ENCODE measurements at places on chromosomes 3 and 15. TPM values are rescaled to one million over a fixed set of nuclear protein-coding genes. Genes with fewer than 3 reads are reported as not detected.

- peak; percentile 48 for DNase-seq
Observed at GRCh38 chr3:72485641-72486040, 362.6 kb downstream of the SHQ1 start.

DNA sequence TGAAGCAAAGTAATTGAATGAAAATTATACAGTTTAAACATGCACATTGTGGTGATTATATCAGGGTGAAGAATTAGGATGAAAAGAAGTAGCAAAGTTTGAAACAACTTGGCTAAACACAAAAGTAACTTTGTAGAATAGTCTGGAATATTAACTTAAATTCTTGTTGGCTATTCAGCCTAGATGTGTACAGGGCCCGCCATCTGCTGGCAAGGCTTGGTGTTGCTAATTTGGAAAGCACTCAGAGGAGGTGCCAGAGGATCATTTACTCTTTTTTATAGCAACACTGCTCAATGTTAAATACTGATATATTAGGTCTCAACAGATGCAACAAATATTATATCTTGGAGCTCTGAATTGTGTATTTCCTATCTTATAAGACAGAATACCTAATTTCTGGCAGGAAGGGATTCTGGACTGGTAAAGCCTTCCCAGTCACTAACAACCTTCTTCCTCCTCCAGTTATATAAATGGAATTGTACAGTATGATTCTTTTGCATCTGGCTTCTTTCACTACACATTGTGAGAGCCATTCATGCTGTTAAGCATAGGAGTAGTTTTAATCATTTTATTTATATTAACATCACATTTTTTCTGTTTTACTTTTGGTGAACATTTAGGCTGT, 36.1 kb downstream of the TTC23 start:
- DNase-seq: peak; percentile 81

GRCh38 chr3:112086076-112086854, at the start of gene C3orf52:
Gene C3orf52, plus strand, starts transcription at chr3:112086389. Its CDS starts 19 bp downstream, at chr3:112086408.
- DNase-seq: peak; percentile 66

DNA sequence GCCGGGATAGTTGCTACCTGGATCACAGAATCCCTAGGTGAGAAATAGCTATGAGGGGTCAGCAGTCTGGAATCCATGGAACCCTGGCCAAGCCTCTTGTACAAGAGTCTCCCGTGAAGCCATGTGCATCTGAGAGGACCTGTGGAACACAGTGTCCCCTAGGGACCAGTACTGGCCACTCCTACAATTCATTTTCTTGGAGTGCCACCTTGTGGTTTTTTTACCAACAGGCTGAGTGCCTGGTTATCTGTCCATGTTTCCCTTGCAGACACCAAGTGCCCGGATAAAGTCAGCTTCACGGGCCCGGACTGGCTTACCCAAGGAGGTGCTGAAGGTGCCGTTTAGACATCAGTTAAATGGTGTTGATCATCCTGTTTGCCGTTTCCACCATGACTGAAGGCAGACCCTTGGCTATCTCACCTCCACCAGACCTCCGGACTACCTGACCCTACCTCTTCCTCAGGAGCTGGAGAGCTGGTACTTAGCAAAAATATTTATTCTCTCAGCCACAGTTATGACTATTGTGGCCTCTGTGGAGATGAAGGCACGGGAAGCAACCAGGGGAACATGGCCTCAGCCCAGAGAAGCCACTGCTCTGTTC, 93.9 kb downstream of the RBPMS2 start:
- DNase-seq: no peak

SCN11A gene
- polyA plus RNA-seq: 3.9 TPM

DNA sequence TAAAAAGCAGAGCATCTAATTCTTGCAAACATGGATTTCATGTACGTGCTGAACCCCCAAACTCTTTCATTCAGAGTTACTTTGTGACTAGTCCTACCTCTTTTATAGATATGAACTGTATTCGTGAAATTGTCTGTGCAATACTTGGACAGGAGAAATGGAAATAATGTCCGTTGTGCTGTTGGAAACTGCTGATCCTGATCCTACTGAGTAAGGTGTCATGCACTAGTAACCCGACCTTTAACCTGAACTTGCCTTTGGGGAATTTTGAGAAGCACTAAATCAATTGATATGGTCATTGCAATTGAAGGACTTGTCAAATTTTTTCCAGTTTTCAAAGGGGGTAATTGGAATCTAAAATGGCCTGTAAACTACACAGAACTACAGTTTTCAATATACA, 856.4 kb downstream of the ROBO1 start:
- DNase-seq: no peak

DNA sequence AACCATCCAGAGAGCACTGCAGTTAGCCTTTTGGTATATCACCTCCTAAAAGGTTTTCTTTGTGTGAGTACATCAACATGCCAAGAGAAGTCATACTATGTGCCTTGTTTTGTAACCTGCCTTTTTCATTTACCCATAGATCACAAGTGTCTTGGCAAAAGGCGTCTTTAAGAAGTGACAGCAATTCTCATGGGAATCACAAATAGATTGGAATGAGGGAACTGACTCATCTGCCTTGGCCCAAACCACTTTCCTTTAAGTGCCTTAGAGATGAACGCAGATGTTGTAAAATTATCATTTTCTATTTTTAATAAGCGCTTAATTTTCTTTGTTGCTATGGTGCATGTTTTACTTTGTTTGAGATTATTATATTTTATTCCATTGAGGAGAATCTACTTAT, 20.7 kb upstream of the POMGNT2 start:
- peak; percentile 46 for DNase-seq

DNA sequence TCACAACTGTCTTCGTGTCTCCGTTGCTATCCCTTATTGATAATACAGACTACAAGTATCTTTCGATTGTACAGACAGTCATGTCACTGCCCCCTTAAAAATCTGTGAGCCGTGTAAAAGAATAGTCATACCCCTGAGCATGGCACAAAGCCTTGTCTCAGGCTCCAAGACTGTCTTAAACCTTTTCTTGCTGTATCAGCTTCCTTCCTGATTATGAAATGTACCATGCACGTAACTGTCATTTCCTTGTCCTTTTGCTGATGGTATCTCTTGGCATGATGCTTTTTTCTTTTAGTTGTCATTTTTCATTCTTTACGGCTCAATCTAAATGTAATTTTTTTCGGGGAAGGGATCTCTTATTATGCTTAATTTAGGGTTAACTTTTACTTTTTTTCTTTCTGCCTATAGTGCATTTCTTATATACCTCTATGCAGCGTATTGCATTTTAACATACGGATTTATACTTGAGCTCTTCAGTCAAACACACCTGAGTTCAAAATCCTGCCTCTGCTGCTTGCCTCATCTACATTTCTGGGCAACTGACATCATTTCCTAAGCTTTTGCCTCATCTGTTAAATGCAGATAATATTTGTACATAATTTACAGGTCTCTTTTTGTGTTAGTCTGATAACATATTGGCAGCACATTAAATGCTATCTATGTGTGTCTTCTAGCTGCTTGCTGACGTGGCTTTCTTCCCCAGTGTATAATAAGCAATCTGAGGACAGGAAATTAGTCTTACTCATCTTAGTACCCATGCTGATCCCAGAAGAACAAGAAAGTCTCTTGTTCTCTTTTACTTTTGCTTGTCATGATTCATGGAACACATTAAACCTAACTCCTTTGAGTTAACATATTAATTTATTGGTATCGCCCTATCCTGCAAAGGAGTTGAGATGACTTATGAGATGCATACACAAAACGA, 57.3 kb downstream of the ROBO2 start:
- DNase-seq: no peak
